ENCODE measurements at places on chromosomes 6 and 20. TPM values are rescaled to one million over a fixed set of nuclear protein-coding genes. Genes with fewer than 3 reads are reported as not detected.

Gene C6orf163
- 4.9 TPM for total RNA-seq

Gene SLC17A2
- total RNA-seq = not detected

Gene DNAAF9
- 31.4 TPM for total RNA-seq

Gene TFAP2D
- total RNA-seq = 2.9 TPM

Gene MCCD1
- not detected for total RNA-seq

Gene HSPA12B
- 2.4 TPM for total RNA-seq

Gene FOXQ1
- total RNA-seq = 1.2 TPM

Gene HLA-DRB1
- total RNA-seq = 3.7 TPM

Gene BFSP1
- total RNA-seq = 0.41 TPM

Gene LY6G6D
- not detected for total RNA-seq

Gene TPD52L1
- 9.4 TPM for total RNA-seq

Gene SLC26A8
- total RNA-seq = 5.7 TPM

Gene DLK2
- total RNA-seq = 8.6 TPM

Gene MAS1
- total RNA-seq = 0.82 TPM

Gene GMEB2
- 6.1 TPM for total RNA-seq

Gene ENPP5
- 5.3 TPM for total RNA-seq

Gene BMP6
- total RNA-seq = 4.9 TPM

Gene HAO1
- total RNA-seq = under 0.01 TPM

Gene ARMC12
- total RNA-seq = 0.82 TPM

Gene YIPF3
- total RNA-seq = 68.5 TPM

Gene SLC35D3
- 0.82 TPM for total RNA-seq

Gene TSBP1
- not detected for total RNA-seq

Gene ADGRF5
- total RNA-seq = 6.5 TPM

Gene FAM110A
- 8.6 TPM for total RNA-seq

Gene CRISP3
- total RNA-seq = under 0.01 TPM

Measured in frontal cortex (tissue), 4 donors.